IPS-NIHi11 (cell line): ENCODE measurements at places on chromosomes 4 and X.

- no peak for DNase-seq
These were observed 29.4 kb downstream of the APELA start for GRCh38 chr4:164906368-164906767.

DNA sequence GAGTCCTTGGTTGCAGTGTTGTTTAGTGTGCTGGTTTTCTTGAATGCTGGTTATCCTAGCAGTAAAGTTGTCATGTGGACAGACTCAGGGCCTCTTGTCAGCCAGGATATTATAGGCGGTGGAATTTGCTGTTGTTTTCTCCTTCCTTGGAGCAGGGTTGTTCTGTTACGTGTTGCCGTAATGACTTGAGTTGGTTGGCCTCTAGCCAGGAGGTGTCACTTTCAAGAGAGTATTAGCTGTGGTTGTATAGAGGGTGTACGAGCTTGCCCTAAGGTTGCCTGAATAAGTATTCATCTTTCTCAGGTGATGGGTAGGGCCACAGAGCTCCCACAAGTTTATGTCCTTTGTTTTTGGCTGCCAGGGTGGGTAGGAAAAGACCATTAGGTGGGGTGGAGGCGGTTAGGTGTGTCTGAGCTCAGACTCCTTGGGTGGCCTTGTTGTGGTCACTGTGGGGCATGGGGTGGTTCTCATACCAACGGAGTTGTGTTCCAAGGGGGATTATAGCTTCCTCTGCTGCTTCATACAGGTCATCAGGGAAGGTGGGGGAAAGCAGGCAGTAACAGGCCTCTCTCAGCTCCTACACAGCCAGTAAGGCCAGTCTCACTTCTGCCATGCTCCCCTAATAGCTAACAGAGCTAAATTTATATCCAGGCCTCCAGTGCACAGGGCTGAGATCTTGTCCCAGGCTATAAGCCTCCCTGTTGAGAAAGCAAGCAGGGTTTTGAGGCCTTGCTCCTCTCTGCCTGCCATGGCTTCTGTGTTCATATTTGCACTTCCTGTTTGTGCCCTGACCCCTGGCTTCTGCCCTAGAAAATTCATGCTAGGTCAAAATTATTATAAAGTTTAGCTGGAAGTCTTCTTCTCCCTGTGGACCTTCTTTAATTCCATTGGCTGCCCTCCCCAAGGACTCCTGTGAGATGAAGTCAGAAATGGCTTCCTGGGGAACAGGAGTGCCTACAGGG lies 594.7 kb downstream of the RAPGEF2 start:
- DNase-seq, result no peak

GRCh38 chrX:150558424-150558823 lies 10.0 kb upstream of the MTM1 start:
- DNase-seq, result no peak

DNA sequence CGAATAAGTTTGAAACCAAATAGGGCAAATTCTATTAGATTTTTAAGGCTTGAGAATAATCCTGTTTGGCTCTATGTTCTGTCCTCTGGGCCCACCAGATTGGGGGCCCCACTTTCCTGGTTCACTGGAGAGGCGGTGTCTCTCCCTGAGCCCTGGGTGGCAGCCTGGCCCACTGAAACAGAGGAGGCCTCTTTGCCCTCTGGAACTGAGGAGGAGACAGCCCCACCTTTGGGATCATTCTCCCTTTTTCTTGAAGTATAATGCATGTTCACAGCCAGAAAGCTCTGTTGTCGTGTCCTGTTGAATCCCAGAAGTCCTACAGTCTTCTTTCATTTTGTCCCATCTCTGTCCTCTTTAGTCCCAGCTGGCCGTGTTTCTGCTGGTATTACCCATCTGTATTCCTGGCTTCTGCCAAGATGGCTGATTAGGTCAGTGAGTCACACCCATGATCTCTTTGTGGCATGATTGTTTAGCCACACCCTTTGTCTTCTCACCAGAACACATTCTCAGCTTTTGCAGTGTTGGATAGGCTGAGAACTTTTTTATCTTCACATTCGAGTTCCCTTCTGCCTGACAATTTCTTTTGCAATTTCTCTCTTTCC lies 8.1 kb upstream of the TBC1D25 start:
- no peak for DNase-seq

DNA sequence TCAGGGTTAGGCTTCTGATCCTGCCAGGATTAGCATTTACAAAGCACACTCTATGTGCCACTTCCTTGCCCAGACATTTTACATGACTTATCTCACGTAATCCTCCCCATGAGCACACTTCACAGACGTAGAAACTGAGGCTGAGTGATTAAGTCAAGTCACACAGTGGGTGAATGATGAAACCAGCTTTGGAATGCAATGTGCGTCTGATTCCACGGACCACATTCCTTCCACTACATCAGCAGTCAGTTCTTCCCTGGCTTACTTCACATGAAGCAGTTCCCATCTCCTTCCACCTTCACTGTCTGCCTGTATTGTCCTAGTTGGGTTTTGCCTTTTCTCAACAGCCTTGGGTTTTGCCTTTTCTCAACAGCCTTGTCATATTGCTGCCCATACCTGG lies 134.3 kb upstream of the PPARGC1A start:
- DNase-seq, result no peak

DNA sequence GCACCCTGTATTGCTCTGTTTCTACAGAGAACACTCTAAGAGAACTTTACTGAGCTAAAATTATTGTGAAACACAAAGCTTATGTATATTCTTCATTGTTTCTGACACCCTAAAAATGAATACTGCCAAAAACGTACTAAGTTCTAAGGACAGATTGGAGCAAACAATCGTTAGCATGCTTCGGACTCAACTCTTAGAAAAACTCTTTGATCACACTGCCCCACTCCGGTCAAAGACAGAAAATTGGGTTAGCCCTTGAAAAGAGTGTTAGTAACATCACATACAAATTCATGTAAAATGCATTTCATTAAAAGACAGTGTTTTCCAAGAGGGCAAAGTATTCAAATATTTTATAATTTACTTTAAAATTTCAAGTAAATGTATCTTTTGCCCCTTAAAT lies 177.4 kb downstream of the DCHS2 start:
- DNase-seq, result no peak

GRCh38 chrX:3268829-3269228 lies 77.6 kb downstream of the MXRA5 start:
- DNase-seq, result no peak

- no peak for DNase-seq
These were observed 97.0 kb upstream of the PTPN13 start for GRCh38 chr4:86497131-86497530.

GRCh38 chr4:89653012-89653411 lies 183.9 kb downstream of the SNCA start:
- no peak for DNase-seq
